ENCODE measurements at places on chromosomes 11 and 22. TPM values are rescaled to one million over a fixed set of nuclear protein-coding genes. Genes with fewer than 3 reads are reported as not detected.

The GUCY1A2 gene
- total RNA-seq: 16.1 TPM

The TRIM66 gene
- 25.7 TPM for total RNA-seq

GRCh38 chr22:31583861-31584485 lies 78.0 kb downstream of the PISD start:
- DNase-seq: no peak

- DNase-seq: no peak
Observed at GRCh38 chr11:61848631-61849030, 20.5 kb downstream of the FADS2 start.

- DNase-seq: no peak
Observed at GRCh38 chr22:38696606-38697424, 3.9 kb downstream of the JOSD1 start.

The NLRP10 gene
- not detected for total RNA-seq

The OR2AG1 gene
- not detected for total RNA-seq

- no peak for DNase-seq
Observed at GRCh38 chr11:22190827-22191463, 1.9 kb upstream of the ANO5 start.

The PHF21B gene
- total RNA-seq: 2.8 TPM

- DNase-seq: no peak
Observed at GRCh38 chr11:44994753-44995152, 44.1 kb upstream of the TP53I11 start.

The PGA5 gene
- total RNA-seq: 0.35 TPM

- no peak for DNase-seq
Observed at GRCh38 chr11:130947889-130948288, 31.6 kb upstream of the SNX19 start.

The IFITM1 gene
- total RNA-seq: 440 TPM

GRCh38 chr11:614623-615503 lies 887 bp downstream of the IRF7 start:
- DNase-seq: no peak

DNA sequence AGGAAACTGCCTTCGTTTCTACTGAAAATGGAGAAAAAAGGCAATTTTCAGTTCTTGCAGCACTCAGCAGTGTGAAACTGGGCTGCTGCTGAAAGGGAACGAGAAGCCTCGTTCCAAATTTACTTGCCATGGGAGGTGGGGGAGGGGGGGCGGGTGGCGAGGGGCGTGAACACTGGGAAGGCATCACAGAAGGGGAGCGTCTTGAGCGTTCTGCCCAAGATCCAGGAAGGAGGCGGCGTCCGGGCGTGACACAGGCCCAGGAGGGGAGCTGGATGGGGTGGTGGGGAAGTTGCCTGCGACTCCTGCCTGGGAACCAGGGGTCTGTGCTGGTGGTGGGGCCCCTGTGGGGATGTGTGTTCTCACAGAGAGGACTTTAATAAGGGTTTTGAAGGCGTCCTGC lies 213.5 kb downstream of the CTTN start:
- no peak for DNase-seq

DNA sequence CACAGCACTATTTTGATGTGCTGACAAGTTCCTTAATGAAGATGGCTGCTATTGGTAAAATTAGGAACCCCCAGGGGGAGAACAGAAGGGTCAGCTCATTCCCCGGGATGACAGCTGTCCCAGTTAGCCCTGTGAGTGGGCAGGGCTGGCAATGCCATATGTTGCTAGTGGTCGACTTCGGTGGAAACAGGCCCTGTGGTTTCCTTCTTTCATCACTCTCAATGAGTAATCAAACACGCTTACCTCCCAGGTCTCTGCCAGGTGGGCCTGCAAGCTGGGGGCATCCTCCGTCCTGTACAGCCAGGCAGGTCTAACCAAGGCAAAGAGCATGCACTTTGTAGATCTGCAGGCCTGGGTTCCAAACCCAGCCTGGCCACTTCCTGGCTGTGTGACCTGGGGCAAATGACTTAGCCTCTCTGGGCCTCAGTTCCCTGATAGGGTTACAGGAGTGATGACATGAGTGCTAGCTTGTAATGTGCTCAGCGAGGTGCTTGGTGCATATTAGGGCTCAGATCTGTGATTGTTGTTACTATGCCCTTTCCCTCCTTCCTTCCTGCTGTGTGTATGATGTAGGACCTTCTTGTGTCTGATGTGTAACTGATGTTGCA lies 85.2 kb downstream of the TSPAN18 start:
- no peak for DNase-seq

All from kidney (tissue), 22 donors.